ENCODE measurements at places on chromosomes 12 and 14.

- no peak for DNase-seq
Measured at GRCh38 chr12:19689801-19690472, 250.6 kb downstream of the AEBP2 start.

GRCh38 chr12:10395390-10395998, 5.7 kb upstream of the KLRK1 start:
- no peak for DNase-seq

DNA sequence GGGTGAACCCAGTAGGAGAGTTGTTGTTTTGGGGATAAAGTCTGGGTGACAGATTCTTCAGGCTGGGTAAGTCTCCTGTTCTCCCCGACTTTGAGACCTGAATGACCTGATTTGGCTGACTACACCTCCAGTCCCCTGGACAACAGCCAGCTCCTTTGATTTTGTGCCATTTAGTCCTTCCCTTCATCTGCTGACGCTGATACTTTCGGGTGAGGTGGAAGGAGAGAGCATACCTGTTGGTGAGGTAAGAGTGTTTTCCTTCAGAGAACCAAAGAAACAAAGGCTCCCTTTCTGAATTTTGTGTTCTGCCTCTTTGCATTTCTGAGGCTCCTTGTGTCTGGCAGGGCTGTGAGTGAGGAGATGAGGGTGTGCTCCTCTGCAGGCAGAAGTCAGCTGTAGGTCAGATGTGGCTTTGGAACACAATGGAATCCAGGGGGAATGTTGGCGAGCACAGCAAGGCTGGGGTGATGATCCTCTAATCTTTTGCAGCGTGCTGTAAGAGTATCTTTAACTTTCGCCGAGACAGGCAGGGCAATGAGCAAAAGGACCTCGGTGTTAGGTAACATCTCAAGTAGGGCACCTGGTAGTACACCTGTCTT, 12.1 kb downstream of the ETV6 start:
- no peak for DNase-seq

DNA sequence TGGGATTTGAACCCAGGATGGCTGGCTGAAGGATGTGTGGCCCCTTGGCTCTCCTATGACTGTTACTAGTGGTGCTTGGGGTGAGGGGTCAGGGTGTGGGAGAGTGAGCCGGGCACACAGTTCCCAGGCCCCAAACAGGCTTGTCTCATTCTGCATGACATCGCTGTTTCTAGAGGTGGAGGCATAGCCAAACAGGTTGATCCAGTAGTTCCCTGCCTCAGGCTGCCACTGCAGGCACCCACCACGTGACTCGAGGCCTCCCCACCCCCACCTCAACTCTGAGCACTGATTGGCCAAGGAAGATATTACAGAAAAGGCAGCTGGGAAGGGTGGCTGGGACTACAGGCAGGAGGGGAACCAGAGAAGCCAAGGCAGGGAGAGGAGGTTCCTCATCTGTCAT, 102.6 kb downstream of the NCOR2 start:
- no peak for DNase-seq

DNA sequence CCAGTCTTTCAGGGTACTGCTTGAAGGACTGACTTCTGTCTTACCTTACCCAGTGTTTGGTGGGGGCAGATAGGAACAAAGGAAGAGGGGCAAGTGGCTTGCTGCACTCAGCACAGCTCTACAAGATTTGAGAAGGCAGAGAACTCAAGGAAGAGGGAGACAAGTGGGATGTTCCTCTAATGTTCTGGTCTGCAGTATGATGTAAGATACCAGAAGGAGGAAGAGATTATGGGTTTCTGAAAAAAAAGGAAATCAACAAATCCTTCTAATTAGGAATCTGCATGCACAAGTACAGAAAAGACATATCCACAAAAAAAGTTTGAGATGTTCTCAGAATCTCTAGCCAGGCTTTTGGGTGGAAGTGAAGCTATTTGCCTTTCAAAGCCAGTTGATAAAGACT, 37.1 kb downstream of the USP15 start:
- DNase-seq: no peak

DNA sequence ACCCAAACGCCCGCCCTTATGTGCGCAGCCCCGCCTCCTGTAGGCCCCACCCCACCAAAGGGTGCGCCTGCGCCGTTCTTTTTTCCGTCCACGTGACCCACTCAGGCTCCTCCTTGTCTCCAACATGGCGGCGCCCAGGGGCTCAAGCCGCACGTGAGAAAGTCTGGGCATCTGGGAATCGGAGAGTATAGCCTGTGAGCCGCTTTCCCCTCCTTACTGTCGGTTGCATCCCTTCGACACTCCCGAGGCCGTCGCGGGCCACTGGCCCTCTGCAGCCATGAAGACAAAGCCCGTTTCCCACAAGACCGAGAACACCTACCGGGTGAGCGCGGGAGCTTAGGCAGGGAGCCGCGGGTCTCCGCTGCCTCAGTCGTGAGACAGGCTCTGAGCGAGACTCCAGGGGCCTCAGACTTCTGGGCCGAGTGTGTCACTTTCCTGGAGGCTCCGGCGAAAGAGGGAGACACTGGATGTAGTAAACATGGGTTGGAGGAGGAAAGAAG, at the start of gene UTP20:
UTP20 (plus strand) TSS at position 100 of the 500 bp plus-strand sequence; CDS start at position 278, 178 bp downstream.
- DNase-seq: peak; percentile 85

GRCh38 chr14:102088012-102088792, 1.4 kb upstream of the HSP90AA1 start:
- DNase-seq: no peak

- DNase-seq: no peak
Measured at GRCh38 chr14:96066976-96067375, 27.8 kb downstream of the C14orf132 start.

Measured in anterior cingulate cortex (tissue), 58 donors.